ENCODE measurements at places on chromosomes 6 and 20.

DNA sequence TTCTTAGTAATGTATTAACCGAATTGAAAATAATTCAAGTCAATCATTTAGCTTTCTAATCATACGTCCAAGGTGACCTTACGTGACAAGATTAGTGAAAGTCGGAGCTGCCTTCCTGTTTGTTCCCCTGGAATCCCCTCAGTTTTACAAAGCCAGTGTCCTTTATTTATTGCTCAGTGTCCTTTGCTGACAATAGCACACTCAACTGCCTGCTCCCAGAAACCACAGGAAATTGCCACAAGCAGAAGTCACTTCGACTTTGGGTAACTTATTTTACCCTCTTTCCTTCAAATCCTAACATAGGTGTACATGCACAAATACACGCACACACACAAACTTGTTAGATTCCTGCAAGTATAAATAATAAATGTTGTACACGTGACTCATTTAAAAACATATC is 1167.7 kb upstream of the ADGRB3 start:
- no peak for DNase-seq

- no peak for DNase-seq
Observed at GRCh38 chr6:148440016-148440415, 97.4 kb downstream of the SASH1 start.

GRCh38 chr20:40698281-40698680 is 9.2 kb upstream of the MAFB start:
- no peak for DNase-seq

DNA sequence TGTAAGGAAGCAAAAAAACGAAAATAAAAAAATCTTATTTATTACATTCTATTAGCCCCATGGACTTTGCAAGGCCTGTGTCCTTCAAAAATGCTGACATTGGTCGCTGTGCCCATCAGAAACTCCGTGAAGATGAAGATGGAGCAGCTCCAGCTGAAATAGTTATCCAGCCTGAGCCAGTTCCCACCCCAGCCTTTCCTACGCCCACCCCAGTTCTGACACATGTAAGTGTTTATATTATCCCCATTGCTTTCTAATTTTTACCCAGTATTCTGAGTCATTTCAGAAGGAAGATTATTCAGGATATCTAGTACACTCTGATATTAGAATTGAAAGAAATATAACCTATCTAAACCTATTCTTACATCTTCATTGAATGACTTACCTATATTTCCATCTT is 217.7 kb downstream of the ARHGAP18 start:
- DNase-seq, result no peak

DNA sequence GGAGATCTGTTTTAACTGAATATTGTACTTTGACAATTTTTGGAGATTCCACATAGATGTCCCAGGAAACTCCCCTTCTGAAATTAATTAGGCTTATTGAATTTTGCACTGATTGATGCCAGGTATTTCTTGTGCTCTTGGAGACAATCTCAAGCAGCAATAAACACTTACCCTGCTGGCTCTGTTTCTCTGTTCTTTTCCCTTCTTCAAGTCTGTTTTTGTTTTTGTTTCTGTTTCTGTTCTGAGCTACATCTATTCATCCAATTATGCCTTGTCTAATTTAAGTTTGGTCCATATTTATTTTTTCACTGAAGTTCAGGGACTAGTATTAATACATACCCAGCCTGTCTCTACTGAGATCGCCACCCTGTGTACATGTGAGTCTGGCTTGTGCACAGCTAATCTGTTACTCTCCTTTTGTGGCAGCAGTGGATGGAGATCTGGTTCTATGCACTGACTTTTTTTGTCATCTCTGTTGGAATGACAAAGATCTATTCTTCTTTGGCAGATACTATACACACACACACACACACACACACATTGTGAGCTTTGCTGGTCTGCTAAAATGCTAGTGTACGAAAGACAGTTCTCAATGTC is 51.9 kb downstream of the IL22RA2 start:
- DNase-seq, result no peak

- no peak for DNase-seq
Observed at GRCh38 chr6:48775157-48775556, 664.2 kb upstream of the PTCHD4 start.

DNA sequence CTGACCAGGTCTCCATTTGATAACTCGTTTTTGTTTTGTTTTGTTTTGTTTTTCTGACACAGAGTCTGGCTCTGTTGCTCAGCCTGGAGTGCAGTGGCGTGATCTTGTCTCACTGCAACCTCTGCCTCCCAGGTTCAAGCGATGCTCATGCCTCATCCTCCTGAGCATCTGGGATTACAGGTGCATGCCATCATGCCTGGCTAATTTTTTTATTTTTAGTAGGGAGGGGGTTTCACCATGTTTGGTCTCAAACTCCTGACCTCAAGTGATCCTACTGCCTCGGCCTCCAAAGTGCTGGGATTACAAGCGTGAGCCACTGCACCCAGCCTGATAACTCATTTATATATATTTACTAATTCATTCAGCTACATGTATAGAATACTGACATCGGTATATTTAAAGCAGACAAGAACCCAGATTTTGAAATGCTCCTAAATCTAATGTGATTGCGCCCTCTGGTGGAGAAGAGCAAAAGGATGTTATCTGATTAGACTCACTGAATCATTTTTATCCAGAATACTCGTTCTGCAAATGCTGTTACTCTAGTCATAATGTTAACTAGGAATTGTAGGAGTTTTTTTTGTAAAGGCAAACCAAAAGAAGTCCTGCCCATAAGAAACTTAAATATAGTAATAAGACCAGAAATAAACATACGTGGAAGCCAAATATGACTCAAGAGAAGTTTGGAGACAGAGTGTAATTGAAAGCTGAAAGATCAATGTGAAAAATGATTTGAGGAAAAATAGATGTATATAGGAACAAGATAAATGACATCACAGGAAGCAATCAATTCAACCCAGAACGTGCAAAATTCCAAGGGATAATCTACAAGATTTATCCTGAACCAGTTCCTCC is 5.3 kb upstream of the COL12A1 start:
- DNase-seq, result peak; percentile 65

DNA sequence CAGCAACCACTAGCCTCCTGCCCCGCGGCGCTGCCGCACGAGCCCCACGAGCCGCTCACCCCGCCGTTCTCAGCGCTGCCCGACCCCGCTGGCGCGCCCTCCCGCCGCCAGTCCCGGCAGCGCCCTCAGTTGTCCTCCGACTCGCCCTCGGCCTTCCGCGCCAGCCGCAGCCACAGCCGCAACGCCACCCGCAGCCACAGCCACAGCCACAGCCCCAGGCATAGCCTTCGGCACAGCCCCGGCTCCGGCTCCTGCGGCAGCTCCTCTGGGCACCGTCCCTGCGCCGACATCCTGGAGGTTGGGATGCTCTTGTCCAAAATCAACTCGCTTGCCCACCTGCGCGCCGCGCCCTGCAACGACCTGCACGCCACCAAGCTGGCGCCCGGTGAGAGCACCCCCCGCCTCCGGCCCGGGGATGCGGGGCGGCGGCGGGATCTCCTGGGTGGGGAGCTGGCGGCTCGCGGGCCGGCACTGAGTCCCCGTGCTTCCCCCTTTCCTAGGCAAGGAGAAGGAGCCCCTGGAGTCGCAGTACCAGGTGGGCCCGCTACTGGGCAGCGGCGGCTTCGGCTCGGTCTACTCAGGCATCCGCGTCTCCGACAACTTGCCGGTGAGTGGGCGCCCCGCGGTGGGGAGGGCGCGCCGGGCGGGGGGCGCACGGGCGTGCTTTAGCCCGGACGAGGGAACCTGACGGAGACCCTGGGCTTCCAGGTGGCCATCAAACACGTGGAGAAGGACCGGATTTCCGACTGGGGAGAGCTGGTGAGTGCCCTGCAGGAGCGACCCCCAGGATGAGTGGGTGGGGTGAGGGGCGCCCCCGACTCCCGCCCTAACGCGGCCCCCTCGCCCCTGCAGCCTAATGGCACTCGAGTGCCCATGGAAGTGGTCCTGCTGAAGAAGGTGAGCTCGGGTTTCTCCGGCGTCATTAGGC is 585 bp downstream of the PIM1 start:
- peak; percentile 51 for DNase-seq

DNA sequence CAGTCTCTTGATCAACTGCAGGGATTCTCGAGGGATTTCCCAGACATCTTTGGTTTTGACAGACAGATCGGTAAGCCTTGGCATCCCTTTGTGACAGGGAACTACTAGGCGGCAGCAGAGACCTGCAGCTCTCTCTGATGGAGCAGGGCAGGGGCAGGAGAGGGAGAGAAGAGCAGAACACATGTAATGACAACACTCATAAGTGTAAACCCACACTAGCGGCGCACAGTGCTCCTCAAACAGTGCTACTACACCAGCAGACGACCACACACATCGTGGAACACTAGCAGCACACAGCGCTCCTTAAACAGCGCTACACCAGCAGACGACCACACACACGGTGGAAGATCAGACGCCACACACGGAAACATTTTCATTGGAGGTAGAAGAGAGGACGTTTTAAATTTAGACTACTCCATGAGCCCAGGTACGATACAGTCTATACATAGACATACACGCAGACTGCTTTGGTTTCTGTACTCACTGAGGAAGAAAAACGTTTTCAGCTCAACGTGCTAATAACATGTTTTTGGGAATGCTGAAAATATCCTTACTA is 94.5 kb upstream of the TRAF3IP2 start:
- DNase-seq, result no peak

- no peak for DNase-seq
Observed at GRCh38 chr20:46894579-46894958, at the start of gene EYA2. Gene EYA2, plus strand, starts transcription at chr20:46894843. Its CDS starts 95,168 bp downstream, at chr20:46990011.

DNA sequence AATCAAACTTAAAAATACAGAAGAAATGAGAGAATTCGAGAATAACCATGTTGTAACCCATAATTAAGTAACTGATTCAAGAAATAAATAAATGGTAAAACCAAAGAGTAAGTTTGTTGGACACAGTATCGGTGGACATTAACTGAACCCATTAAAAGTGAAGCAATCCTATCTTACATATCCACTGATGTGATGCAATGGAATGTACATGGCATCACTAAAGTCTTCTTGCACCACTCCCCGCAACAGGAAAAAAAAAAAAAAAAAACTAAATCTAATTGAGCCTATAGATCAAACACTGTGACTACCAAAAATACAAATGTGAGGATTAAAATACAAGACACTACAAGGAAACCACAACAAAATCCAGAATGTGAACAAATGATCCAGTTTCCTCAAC is 7.9 kb downstream of the SNX14 start:
- DNase-seq, result no peak

GRCh38 chr6:159913862-159914564 is 23.2 kb downstream of the MAS1 start:
- peak; percentile 48 for DNase-seq

- DNase-seq, result no peak
Observed at GRCh38 chr6:85137865-85138264, 312.0 kb upstream of the NT5E start.

- DNase-seq, result no peak
Observed at GRCh38 chr20:61057443-61058121, 194.5 kb upstream of the CDH4 start.

- DNase-seq, result no peak
Observed at GRCh38 chr6:90192857-90193256, 103.8 kb downstream of the BACH2 start.

- peak; percentile 75 for DNase-seq
Observed at GRCh38 chr6:151229401-151230276, 10.1 kb upstream of the AKAP12 start.

- no peak for DNase-seq
Observed at GRCh38 chr6:38684237-38684636, 18.7 kb downstream of the GLO1 start.

GRCh38 chr6:118865100-118865391 is 28.9 kb upstream of the ASF1A start:
- no peak for DNase-seq

DNA sequence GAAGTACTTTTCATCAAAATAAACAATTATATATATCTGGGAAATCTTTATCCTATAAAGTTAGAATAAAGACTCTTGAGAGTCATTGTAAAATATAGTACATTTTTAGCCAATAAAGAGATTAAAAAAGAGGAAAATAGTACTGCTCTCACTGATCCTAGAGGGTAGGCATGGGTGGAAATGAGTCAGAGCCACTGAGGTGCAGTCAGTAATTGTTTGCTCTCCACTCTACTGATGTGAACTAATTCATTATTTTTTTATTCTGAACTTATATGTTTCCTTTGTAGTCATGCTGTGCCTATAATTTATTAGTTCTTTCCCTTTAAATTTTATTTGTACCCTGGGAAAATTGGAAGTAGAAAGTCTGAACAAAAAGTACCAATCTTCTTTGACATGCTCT is 1359.4 kb upstream of the GJE1 start:
- DNase-seq, result no peak

DNA sequence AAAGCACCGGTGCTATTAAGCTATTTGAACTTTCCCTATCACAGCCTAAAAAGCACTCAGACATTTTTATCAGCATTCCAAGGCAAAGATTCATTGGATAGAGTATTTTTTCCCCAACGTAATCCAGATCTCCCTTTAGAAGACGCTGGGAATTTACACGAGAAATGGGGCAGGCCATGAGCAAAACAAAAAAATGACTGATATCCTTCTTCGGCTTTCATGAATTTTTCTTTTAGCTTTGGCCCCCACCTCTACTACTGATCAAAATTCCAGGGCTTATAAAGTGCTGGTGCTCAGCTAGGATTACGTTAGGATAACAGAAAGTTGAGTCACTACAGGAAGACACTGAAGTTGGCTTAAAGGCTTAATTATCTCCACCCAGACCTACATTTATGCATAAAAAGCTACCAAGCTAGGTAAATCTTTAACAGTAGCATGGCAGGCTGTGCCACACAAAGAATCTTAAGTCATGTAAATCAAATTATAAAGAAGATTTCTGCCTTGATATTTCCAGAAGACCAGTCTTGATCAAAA is 418.5 kb upstream of the BTBD3 start:
- DNase-seq, result no peak

GRCh38 chr6:15400572-15401004 is 154.7 kb downstream of the JARID2 start:
- peak; percentile 52 for DNase-seq

DNA sequence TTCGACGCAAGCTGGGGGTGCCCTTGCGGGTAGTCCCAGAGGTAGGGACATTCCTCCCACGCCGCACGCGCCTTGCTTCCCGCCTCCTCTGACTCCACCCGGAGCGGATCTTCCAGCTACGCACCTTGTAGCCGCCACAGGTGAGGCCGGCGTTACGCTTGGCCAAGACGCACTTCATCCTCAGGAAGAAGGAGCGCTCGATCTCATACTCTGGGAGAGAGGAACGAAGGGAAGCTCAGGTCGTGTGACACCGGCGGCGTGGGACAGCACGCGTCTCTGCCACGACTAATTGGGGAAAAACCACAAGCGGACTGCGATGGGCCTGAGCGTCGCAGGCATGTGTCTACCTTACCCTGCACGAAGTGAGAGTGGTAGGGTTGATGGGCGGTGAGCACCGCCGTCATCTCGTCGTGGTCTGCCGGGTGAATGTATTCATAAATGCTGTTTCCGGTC is 15.5 kb downstream of the SIM1 start:
- no peak for DNase-seq

GRCh38 chr20:6299456-6299855 is 176.6 kb upstream of the FERMT1 start:
- no peak for DNase-seq

Measured in activated CD4-positive, alpha-beta T cell treated with anti-CD3 and anti-CD28 coated beads, Interleukin-2, Interleukin-6, amounts not matched to agents 100 ng/mL and 50 ng/mL, durations not matched to agents 16 hours and 8 hours (primary cell).